Urothelium cell line (cell line): ENCODE measurements at places on chromosomes 16 and 17.
A peak's percentile ranks its signal among the peaks of the same experiment; 100 is the strongest.

- no peak for DNase-seq
These were observed 2.0 kb downstream of the TBC1D10B start for GRCh38 chr16:30368122-30368791.

GRCh38 chr17:8563024-8563776 lies 67.3 kb downstream of the MYH10 start:
- DNase-seq = no peak

- no peak for DNase-seq
These were observed 2.4 kb downstream of the EPN2 start for GRCh38 chr17:19239544-19239943.

GRCh38 chr17:80115159-80115558 lies 13.8 kb downstream of the GAA start:
- no peak for DNase-seq

GRCh38 chr17:929586-929985 lies 50.0 kb downstream of the NXN start:
- no peak for DNase-seq

- no peak for DNase-seq
These were observed 13.7 kb downstream of the ZBTB4 start for GRCh38 chr17:7465597-7466275.

DNA sequence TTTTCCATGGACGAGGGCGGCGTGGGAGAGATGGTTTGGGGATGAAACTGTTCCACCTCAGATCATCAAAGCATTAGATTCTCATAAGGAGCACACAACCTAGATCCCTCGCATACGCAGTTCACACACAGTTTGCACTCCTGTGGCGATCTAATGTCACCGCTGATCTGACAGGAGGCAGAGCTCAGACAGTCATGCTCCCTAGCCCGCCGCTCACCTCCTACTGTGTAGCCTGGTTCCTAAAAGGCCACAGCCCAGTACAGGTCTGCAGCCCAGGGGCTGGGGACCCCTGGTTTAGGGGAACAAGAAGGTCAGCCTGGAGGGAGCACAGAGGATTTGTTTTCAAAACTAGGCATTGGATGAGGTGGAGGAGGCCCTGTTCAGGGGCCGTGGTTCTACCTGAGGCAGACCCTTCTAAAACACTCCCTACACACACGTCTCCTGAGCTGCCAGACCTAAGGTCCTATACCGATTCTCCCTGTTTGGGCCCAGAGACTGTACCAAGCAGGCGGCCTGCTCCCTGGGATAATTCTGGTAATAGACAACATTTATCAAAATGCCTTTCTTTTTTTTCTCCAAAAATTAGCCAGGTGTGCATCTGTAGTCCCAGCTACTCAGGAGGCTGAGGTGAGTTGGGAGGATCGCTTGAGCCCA lies 38.6 kb downstream of the AXIN2 start:
- no peak for DNase-seq

DNA sequence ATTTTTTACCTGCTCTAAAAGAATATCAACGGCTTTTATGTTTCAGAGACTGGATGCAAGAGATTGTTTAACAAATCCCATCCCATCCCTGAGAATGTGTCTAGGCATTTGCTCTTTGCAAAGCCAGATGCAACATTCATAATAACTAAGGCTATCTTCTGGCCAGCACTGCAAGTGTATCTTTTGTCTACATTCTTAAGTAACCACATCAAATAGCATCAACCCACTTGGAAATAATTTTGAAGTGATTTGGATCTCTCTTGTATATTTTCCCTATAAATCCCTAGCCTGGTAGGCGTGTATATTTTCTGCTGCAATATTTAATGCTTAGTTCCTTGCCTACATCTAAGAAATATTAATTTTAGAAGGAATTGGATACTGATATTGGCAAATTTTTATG lies 64.3 kb downstream of the PIGL start:
- DNase-seq = no peak

DNA sequence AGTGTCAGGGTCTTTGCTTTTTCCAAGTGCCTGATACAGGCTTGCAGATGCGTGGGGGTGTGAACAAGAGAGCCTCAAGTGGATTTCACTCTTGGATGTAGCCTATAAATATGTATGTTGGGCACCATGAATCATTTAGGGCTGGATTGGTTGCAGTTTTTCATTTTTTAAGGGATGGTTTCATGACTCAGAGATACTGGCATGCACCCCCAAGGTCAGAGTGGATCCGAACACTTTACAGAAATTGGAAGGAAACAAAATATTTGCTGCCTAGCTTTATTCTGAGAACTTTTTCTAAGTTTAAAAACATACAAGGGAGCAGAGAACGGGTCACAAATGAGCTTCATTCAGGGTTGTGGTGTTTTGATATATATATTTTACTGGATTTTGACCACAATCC lies 436.8 kb upstream of the ERCC4 start:
- no peak for DNase-seq

DNA sequence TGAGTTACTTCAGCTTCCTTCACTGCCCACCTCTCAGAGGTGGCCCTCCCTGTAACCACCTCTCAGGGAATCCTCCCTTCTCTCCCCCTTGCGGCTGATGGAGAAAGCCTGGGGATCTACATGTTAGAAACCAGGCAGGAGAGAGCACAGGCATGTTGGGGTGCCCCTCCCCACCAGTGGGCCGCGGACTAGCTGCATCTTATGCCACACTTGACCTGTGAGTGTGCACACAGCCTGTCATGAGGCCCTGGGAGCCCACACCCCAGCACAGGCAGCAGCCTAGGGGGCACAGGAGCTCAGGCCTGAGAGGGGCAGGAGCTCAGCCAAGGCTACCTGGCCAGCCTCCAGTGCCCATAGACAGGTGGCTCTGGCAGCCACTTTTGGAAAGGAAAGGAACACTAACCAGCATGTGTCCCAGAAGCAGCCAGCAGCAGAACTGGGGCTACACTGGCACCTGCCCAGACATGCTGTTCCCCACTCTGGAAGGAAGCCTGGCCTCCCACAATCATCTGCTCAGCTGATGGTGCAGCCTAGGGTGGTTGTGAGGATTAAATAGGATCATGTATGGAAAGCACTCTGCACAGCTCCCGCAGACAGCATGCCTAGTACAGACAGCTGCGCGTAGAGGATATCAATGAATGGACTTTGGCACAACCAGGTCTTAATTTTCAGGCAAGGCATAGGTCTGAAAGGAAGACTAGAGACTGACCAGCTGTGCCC lies 60.5 kb downstream of the TMEM132E start:
- no peak for DNase-seq

DNA sequence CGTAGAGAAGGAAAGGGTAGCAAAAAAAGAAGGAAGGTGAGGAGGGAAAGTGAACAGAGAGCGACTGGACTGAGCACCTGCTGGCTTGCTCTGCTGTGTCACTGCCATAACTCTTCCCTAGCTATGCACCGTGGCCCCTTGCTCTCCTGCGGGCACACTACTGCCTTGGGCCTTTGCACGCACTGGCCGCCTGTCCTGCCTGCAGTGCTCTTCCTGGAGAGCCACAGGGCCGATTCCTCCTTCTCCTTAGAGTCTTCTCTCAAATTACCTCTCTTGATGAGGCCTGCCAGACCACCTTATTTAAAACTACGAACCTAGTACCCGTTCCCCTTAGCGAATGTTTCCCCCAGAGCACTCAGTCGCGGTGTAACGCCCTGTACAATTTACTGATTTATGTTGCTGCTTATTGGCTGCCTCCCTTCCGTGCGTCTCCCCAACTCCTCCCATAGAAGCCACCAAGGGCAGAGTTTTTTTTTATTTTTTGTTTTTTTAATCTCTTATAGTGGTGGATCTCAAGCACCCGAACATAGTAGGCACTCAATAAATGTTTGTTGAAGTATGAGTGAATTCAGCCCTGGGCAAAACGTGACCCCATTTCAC lies 70.3 kb downstream of the RAI1 start:
- DNase-seq = no peak

DNA sequence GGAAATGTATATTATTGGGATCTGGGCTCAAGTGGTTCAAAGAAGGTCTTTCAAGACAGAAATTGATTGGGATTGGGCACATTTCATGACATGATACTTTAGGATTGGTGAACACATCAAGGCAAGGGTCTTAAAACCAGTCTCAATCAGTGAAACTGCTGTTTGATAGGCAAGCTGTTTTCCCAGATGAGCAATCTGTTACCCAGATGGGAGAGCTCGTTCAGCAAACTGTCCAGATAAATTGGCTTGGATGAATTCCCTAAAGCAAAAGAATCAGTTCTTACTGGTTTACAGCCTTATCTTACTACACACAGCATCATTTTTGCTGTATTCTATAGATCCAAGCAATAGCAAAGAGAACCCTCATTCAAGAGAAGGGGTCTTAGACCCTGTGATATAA lies 31.0 kb upstream of the CNEP1R1 start:
- DNase-seq = no peak

- no peak for DNase-seq
These were observed 6.6 kb upstream of the SNAI3 start for GRCh38 chr16:88692861-88693260.

GRCh38 chr17:37368577-37368976 lies 7.2 kb upstream of the C17orf78 start:
- no peak for DNase-seq

GRCh38 chr16:65725156-65725845 lies 603.4 kb upstream of the CDH11 start:
- DNase-seq = no peak

GRCh38 chr17:66531851-66532295 lies 229.5 kb downstream of the PRKCA start:
- no peak for DNase-seq

GRCh38 chr17:63447471-63448009 lies 1.4 kb upstream of the CYB561 start:
- no peak for DNase-seq

GRCh38 chr16:84678541-84678940 lies 21.3 kb upstream of the USP10 start:
- DNase-seq = no peak

DNA sequence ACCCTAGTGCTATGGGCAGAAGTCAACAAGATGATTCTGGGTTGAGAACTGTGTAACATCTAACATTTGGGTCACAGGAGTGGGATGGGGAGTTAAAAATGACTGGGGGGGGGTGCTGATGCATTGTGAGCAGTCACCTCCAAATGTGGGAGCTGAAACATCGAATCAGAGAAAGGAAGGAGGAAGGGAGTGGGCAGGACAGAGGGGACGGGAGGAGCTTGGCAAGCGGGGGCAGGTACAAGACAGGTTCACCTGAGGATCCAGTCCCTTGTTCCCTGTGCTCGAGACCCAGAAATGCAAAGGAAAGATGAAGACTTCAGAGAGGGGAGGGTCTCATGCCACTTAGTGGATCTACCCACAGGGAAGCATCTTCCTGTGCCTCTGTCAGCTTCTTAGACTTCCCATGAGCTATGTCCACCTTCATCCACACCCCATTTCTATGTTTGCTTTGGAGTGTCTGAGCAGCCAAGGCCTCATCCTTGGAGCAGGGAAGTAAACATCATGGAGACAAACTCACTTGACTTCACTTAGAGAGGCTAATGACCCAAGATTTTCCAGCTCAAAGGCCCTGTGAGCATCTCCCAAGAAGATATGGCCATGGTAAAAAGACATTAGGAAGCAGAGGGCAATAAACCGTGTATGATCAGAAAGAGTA lies 20.5 kb downstream of the SMPD3 start:
- DNase-seq = no peak

DNA sequence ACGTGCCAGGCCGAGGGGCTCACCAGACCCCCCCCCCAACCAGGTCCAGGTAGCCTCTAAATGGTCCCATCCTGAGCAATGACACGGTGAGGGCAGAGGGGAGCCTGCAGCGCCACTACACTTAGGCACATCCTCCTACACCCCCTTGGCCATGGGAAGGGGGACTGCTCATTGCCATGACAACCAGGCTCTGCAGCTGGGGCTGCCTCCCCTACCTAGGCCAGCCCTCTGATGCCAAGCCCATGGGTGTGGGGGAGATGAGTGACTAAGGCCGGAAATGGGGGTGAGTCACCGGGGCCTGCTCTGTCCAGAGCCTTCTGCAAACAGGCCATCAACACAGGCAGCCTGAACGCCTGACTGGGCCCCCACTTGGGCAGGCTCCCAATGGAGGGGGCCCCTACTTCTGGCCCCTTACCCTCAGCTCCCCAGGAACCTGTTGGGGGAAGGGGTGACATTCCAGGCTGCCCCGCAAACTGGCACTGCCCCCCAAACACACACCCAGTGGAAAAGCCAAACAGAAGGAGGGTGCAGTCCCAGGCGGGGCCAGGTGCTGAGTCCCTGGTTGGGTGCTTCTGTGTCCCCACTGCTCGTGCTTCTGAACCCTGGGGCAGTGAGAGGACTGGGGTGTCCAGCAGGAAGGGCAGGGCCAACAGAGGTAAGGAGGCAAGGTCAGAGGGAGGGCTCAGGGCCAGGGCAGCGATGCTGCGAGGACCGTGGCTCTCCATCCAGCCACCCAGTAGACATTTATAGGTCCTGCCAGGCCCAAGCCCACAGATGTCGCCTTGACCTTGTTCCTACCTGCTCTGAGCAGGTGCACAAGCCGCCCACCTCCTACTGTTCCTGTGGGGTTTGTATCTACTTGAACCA lies 8.2 kb downstream of the PLCD3 start:
- DNase-seq = peak; percentile 96

- no peak for DNase-seq
These were observed 15.4 kb downstream of the TBX4 start for GRCh38 chr17:61467416-61468262.

DNA sequence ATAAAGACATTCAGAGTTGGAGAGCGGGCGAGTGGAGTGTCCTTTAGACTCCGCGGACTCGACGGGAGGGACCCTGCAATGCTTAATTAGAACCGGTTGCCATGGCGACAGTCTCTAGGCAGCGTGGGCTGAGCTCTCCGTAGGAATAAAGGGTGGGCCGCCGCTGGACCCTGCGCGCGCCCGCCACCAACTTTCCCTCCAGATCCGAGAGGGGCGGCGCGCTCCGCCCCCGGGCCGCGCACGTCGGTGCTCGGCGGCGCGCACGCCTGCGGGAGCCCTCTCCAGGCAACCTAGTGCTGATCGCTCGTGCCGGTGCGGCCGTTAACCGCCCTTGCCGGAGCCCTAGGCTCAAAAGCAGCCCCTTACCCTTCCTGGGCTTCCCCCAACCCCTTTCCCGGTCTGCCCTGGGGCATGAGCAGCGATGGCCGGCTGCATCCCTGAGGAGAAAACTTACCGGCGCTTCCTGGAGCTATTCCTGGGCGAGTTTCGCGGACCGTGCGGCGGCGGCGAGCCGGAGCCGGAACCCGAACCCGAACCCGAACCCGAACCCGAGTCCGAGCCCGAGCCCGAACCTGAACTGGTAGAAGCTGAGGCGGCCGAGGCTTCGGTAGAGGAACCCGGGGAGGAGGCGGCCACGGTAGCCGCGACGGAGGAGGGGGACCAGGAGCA lies at the start of gene PPM1E:
Gene PPM1E (plus strand): TSS at position 278 of the 669 bp plus-strand sequence.
- DNase-seq = peak; percentile 99

GRCh38 chr17:60363700-60364405 lies 28.1 kb downstream of the USP32 start:
- DNase-seq = no peak

DNA sequence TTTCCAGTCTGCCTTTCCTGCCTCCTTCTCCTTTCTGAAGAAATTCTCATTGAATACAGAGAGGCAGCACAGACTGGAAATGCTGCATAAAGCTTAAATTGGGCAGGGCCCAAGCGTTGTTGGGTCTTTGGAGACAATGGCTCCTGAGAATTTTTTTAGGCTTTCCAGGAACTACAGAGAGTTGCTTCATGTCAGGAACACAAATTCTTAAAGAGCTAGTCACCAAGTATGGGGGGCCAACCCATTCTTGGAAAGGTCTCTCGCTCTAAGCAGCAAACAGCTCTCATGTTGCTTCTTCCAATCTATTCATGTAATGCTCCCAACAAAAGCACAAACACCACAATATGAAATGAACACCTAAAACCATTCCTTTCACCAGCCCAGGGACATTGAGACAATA lies 6.9 kb downstream of the HNF1B start:
- DNase-seq = peak; percentile 26

- peak; percentile 94 for DNase-seq
These were observed 58.4 kb downstream of the TOM1L2 start for GRCh38 chr17:17913695-17914332.

- DNase-seq = no peak
These were observed 341.5 kb downstream of the SNX29 start for GRCh38 chr16:12317856-12318537.
